ENCODE measurements at places on chromosomes 1 and 21.
A peak's percentile ranks its signal among the peaks of the same experiment; 100 is the strongest.

DNA sequence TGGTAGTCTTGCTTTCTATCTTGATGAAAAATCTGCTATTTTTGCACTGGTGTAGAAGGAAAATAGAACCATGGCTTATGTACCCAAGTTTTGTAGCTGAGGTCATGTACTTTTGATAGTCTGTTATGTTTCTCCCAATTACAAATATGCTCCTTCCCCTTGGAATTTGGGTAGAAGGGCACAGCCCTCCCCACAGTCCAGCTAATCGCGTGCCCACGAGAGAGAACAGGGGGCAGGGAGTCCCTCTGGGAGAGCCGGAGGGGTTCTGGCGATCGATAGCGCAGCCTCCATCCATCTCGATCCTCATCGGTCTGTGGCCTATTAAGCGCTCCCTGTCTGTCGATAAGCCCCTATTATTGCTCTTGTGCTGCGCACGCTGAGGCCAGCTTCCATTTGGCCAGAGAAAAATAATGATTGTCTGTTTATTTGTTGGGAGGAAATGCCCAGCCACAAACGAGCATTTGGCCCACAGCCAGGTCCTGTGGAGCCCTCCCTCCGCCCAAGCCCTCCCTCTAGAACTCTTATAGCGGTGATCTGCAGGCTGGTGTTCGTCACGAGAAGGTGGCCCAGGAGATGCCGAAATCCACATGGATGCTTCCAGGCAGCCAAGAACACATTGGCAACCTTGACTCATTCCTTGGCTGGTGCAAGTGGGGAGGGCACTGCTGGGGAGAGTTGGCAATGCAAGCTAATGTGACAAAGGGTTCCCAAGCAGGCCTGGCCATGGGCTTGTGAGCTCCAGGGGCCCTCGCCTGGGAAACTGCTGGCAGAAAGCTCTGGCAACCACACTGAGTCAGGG is 134.7 kb upstream of the TNR start:
- DNase-seq, result no peak

- DNase-seq, result no peak
These were observed 484.1 kb upstream of the USP24 start for GRCh38 chr1:55699228-55699627.

DNA sequence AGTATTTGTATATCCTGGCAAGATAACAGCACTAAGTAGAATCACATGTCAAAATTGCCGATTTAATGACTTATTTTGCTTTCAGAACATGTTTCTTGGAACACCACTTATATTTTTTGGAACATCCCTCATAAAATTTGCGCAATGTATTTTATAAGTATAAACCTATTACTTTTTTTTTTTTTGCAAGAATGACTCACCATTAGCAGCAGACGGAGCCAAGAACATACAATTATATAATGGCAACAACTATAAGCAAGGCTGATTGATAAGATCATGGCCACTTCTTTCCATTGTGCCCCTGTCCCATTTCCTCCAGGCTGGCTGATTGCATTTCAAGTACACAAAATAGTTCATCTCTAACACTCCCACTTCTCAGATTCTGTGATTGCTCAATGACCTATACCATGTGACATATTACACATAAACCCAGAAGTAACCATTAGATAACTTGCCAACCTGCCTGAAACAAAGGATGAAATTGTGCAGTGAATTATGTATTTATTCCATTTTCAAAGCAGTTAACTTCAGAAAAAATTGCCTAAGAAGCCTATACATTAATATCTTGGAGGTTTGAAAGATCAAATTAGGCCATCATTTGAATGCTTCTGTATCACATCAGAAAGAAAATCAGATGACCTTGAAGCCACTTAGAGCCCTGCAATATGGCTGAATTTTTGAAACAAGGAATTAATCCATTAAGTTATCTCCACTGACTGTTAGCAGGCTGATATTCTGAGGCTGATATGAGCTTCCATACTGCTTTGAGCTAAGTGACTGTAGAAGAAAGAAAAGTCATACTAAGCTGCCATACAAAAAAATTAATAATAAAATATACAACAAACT is 77.8 kb upstream of the PRMT6 start:
- no peak for DNase-seq

DNA sequence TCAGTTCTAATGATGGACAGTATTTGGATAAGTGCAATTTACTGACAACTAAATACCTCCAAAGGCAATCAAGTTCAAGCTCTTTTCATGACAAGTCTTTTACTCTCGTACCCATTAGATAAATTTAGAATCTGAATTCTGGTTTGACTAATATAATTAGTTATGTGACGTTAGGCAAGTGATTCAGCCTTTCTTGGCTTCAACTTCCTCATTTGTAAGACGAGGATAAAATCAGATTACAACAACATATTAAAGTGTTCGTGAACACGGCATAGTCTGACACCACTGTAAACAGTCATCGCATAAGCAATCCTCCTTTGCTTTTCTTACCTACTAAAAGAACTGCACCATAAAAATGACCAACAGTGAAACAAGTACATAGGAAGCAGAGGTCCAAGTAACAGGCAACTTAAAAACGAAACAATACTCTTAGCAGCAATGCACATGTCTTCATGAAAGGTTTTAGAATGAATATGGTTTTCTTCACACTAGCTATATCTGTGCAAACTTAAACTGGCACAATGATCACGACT is 25.7 kb downstream of the COA6 start:
- DNase-seq, result no peak

DNA sequence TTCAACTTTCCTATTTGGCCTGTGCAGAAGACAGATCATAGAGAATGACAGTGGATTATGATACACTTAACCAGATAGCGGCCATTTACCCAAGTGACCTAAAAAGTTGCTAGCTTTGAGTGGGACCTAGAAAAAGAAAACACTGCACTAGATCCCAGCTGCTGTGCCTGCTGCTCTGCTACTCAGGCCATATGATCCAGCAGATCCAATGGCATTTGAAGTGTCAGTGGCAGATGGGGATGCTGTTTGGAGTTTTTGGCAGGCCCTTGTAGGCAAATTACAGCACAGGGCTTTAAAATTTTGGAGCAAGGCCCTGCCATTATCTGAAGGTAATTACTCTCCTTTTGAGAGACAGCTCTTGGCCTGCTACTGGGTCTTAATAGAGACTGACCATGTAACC is 74.0 kb upstream of the KCNE2 start:
- DNase-seq, result no peak

- no peak for DNase-seq
These were observed 167.7 kb upstream of the KCNJ15 start for GRCh38 chr21:38088916-38089762.

DNA sequence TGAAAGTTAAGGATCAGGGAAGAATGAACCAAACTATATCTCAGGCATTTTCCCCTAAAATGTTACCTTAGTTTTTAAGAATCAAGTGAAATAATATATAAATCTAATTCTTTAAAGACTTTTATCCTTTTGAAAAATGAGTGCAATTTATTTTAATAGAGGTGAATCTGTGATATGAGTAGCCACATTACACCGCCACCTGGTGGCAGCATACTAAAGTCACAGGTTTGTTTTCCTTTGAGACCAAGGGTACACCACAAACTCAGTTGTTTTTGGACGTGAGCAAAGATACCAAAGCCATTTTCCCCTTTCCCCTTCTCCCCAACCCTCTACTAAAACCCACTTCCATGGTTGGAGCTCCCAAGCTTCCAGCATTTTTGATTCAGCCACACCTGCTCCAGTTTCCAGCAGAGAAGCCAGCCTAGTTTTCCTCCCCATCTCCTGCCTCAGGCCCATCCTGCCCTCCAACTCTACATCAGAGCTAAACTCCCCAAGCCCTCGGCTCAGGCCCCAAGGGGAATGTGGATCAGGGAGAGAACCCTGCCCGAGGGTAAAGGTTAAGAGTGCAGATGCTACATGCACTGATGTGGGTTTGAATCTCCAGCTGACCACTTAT is 22.9 kb upstream of the LDLRAP1 start:
- DNase-seq, result peak; percentile 58

DNA sequence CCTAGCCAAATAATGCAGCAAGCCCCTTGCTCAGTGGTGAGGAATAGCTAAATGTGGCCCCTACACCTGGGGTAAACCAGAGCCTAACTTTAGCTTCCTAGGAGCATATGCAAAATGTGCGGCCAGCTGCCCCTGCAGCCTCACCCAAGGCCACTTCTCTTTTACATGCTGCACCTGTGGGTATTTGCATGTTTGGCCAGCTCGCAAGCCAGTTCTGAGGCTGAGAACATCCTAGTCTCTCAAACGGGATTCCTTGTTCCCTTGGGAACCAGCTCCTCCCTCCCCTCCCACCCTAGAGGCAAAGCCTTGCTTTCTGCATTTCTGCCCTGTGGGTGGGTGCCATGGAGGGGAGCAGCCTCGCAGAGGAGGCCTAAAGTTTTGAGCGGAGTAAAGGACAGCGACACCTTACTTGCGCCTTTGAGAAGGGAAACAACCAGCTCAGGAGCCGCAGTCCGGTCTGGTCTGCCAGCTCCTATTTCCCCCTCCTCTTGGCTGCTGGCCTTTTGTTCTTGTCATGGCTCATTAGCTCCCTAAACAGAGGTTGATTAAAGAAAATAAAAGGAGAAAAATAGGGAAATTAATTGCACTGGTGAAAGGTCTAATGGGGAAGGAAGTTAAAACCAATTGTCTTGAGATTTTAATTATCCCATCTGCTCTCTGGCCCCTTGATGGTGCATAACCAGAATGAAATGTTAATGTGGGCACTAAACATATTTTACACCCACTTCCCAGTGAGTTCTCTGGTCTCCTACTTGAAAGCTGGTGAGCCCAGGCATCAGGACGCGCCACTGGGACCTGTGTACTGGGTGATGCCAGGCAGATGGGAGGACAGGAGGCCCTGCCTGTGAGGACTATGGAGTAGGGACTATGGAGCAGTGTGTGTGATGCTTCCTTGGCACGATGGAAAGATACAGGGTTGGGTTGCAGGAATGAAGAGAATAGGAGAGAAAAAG is 68.7 kb downstream of the TEX35 start:
- no peak for DNase-seq

DNA sequence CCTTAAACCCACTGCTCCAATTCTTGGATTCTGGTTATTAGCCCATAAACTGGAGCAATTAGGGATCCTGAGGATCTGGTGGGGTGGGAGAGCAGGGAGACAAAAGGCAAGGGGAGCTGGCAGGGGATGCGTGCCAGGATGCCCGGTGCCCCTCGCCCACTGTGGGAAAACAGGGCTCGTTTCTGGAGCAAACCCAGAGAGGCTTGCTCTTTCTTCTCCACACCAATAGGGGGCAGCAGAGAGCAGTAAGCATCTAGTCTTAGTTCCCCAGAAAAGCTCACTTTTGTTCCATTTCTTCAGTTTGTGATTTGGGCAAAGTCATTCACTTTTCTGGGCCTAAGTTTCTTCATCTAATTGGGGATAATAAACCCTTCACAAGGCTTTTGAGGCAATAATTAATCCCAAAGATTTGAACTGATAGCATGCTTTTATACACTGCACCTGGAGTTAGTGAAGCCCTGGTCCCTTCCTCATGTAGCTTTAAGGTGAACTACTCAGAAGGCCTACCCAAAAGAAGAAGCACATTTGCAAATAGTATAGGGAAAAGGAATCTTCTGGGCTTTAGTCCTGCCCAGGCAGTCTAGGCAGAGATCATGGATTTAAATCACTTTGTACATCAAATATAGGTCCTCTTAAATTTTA is 160.6 kb upstream of the USP24 start:
- DNase-seq, result no peak

- DNase-seq, result no peak
These were observed 20.4 kb downstream of the C21orf91 start for GRCh38 chr21:17798796-17799195.

Measured in cerebellar nuclear complex (tissue), 1 donor.